ENCODE measurements at places on chromosomes 4 and X. TPM values are rescaled to one million over a fixed set of nuclear protein-coding genes. Genes with fewer than 3 reads are reported as not detected.
A peak's percentile ranks its signal among the peaks of the same experiment; 100 is the strongest.

GRCh38 chr4:108385076-108385475 is 216.3 kb upstream of the LEF1 start:
- no peak for DNase-seq

DNA sequence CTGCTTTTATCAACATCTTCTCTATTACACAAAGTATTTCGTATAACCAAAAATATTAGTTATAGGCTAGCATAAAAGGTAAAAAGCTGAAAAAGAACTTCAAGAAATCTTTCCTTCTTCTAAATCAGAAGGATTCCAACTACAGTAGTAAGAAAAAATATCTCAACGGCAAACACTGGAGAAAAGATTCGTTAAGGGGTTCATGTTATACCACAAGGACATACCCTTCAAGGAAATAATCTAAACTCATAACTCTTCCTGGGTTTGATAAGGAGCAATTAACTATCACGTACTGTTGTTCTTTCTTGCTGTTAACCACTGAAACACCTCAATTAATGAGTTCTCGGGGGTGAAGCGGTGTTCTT is 1.5 kb downstream of the SMIM14 start:
- DNase-seq = no peak

DNA sequence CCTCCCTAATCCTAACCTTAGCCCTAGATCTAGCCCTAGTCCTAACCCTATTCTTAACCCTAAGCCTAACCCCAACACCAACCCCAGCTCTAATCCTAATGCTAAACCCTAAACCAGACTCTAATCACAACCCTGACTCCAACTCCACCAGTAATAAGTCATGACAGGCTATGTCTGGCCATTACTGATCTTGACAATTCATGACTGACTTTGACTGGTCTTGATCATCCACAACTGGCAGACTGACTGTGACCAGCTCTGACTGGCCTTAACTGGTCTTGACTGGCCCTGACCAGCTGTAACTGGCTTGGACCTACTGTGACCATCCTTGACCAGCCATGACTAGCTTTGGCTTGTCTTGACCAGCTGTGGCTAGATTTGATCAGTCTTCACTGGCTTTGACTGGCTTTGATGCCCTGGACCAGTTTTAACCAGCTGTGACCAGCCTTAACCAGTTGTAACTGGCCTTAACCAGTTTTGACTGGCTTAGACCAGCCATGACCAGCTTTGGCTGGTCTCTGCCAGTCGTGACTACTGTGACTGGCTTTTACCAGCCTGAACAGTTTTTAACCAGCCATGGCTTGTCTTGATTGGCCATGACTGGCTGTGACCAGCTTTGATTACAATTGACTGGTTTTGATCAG is 68.4 kb downstream of the RLIM start:
- DNase-seq = no peak

GRCh38 chr4:10119278-10119677 is 2.7 kb upstream of the WDR1 start:
- DNase-seq = no peak

DNA sequence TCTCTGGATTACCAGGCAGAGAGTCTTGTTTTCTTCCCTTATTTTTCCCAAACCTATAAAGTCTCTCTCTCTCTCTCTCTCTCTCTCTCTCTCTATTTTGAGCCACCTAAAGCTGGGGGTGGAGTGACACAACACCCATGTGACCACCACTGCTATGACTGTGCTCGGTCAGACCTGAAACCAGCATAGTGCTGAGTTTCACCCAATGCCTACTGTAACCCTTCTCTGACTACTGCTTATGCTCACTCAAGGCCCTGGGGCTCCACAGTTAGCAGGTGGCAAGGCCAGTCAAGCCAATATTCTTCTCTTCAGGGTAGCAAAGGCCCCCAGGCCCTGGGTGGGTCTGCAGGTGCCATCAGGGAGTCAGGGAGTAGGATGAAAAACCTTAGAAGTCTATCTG is 114.7 kb upstream of the ARMCX2 start:
- DNase-seq = no peak

GRCh38 chrX:69216911-69217310 is 51.7 kb upstream of the PJA1 start:
- DNase-seq = no peak

DNA sequence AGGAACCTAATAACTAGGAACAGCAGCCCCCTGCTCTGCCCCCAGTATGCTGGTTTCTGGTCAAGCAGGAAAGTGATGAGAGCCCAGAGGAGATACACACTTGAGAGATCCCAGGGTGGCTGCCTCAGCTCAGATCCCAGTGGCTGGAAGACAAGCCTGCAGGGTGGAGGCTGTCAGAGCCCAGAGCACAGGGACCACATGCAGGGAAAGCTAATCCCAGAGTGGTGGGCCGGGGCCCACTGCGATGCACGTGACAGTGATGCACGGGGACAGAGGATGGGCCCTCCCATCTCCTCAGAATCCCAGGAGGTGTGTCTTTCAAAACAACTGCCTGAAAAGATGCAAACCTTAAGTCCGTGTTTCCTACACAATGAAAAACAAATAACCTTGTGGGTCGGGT is 29.1 kb upstream of the CRMP1 start:
- DNase-seq = no peak

- no peak for DNase-seq
Observed at GRCh38 chr4:19399001-19399400, 852.7 kb upstream of the SLIT2 start.

DNA sequence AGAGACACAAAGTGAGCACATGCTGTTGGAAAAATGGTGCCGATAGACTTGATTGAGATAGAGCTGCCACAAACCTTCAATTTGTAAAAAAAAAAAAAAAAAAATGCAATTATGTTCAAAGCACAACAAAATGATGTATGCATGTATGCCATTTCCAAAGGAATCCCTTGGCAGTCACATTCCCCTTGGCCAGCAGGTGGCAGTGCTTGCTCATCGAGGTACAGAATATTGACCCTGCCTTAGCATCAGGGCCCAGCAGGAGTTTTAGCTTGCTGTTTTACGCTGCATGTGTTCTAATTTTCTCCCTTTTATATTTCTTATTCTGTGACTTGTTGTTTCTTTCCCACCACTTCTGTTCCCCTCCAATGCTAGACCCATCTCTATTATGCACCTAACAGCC is 34.5 kb upstream of the CYBB start:
- DNase-seq = peak; percentile 85

CCNB3 gene
- 0.69 TPM for total RNA-seq

MTHFD2L gene
- 17.2 TPM for total RNA-seq

All from adrenal gland (tissue), 19 donors.